ENCODE measurements at places on chromosomes 12 and 14.

DNA sequence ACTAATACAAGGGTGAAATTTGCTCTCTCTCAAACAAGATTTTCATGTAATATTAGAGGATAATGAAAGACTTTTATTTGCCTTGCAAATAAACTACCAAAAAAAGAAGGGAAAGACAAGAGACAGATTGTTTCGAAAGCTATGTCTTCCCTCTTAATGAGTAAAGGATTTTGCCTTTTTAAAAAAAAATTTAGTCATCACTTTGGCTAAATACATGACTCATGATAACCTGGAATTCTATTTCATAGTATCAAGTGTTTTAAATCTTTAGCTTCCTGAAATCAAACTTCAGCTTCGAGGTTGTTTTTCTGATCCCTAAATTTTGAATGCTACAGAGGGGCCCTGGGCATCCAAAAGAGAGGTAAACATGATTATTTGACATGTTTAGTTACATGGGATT, 144.4 kb downstream of the CCDC59 start:
- DNase-seq, result no peak

DNA sequence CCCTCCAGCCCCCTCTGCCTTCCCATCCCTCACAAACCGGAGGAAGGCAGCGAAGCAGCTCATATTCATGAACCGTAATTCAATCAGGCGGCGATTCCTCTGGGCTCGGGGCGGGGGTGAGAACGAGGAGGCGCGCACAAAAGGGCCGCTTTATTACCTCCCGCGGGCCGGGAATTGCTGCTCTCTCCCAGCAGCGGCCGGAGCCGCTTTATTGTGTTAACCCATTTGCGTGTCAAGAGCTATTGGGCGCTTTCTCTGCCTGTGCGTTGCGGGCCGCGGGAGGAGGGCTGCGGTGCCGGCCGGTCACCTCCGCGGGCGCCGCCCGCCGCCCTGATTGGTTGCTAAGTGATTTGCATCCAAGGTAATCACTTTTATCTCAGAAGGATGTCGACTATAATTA, 4.8 kb downstream of the FAM222A start:
- no peak for DNase-seq

DNA sequence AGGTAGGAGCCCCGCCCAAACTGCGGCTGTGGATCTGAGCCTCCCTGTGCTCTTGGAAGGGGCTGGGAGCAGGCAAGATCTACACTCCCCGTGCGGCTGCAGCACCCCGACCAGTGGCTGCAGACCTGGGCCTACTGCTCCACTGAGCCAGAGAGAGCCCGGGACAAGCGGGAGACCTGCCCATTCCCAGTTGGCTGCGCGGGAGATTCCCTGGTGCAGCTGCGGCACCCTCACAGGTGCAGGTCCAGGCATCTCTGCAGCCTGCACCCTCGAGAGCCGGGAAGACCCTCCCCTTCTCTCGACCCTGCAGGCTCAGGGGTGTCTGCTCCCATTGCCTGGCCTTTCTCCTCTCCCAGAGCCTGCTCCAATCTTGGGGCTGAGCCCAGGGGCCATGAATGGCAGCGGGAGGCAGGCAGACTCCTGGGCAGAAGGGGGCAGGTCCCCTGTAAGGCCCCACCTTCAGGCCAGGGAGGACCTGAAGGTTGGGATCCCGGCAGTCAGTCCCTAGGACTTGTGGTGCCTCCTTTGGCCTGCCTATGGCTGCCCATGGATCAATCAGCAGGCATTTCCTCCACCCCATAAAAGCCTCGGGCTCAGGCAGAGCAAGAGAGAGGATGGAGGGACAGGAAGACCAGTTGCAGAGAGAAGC, 8.8 kb upstream of the A2M start:
- DNase-seq, result no peak

GRCh38 chr14:79730953-79731352, 480.4 kb downstream of the DIO2 start:
- DNase-seq, result peak; percentile 6

- DNase-seq, result no peak
These were observed 120.0 kb downstream of the PPFIA2 start for GRCh38 chr12:81639196-81639595.

DNA sequence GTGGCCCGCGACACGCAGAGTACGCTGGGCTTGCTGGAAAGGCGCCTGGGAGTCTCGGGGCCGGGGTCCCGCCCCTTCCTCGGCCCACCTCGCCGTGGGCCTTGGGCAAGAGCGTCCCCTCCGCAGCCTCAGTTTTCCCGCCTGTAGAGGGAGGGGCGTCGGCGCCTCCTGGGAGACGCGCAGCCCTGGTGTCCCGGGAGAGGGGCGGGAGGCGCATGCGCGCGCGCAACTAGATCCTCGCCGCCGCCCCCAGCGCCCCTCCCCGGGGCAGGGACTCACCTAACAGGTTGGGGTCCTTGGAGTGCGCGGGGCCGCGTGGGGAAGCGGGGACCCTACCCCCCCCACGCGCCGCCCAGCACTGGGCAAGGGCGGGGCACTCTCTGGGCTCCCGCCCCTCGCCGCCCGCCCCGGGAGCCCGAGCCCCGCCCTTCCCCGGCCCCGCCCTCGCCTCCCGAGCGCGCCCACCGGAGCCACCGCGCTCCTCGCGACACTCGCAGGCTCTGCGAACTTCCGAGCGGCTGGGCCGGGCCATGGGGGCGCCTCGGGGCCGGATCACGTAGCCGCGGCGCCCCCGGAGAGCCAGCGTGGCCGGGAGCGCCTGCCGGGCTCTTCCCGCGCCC, at the start of gene KIF26A:
Gene KIF26A (plus strand): TSS at position 490 of the 620 bp plus-strand sequence. CDS start 136 bp downstream, outside the sequence.
- DNase-seq, result peak; percentile 15

DNA sequence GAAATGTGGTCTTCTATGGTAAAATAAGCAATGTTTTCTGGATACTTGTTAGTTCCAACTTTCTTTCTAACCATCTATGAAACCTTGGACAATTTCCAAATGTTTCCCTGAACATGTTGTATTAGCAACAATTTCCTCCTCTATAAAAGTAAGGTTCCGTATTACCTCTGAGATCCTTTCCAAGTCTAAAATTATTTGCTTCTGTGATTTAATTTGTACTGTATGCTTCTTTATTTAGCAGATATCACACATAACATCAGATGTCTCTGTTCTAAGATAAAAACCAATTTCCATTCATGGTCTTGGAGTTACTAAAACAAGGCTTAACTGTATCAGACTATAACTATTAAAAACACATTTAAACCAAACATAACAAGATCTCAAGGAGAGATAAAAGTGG, 177.2 kb downstream of the FOXA1 start:
- DNase-seq, result no peak
